Small intestine (tissue), 16 donors: ENCODE measurements at places on chromosomes 7 and 10. TPM values are rescaled to one million over a fixed set of nuclear protein-coding genes. Genes with fewer than 3 reads are reported as not detected.

DNA sequence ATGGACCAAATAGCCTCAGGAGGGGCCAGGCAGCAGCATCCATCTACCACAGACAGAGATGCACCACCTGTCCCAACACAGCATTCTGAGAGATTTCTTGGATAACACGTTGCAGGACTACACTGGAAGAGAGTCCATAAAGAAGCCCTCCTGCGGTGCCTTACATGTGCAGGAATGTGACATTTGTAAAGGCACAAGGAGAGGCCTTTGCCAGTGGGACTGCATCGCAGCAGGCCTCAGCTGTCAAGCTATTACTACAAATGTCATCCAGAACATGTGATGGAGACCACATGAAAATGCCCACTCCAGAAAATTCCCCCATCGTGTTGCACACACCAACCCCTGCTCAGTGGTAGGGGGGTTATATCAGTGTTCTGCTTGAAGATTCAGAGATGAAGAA lies 77.4 kb downstream of the ATXN7L1 start:
- DNase-seq, result no peak

DNA sequence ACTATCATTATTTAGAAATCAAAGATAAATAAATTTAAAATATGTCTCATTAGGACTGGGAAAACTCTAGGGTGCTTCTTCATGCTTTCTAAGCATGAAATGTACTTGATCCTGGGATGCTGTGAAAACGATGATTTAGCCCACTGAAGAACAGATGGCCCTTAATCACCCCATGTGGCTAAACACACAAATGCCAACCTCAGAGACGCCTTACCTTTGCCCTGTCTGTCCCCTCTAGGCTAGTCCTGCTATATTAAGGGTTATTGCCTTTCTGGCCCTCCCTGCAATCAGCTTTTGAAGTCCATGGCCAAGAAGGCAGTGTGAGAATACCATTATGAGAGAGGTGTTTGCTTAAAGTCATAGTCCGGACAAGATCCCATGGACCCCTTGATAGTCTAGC lies 217.2 kb downstream of the TWIST1 start:
- no peak for DNase-seq

- no peak for DNase-seq
Observed at GRCh38 chr7:40937879-40938278, 765.0 kb downstream of the INHBA start.

DNA sequence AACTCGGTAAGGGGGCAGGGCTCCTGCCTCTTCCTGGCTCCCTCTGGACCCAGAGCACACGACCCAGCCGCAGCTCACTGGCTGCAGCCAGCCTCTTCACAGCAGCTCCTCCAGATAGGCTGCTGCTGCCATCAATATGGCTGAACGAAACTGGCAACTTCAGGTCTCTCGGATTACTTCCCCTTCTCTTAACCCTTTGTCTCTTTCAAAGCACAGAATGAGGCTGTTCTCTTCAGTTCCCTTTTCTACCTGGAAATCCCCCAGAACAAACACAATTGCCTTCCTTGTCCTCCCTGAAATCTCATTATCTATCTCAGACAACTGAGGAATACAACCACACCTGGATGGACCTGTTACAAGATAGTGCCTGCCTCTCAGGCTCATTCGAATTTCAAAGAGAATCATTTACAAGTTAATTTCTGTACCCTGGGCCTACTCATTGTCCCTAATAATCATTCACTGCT lies 193.4 kb upstream of the MBL2 start:
- DNase-seq, result no peak

DNA sequence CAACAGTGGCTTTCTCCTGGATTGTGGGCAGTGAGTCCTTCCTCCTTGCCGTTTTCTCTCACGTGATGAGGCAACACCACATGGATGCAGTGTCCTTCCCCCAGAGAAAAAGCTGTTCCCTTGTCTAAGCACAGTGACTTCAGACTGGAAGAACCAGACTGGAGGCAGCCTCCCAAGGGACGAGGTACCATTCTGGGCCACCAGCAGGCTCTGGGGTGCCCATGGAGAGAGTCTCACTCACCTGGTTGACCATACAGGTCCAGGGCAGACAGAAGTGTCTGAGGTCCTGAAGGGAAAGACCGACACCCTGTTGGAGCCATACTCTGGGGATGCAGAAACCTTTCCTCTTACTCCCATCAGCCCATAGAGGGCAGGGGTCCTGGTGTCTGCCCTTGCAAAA lies 69.2 kb upstream of the DOCK1 start:
- DNase-seq, result no peak

DNA sequence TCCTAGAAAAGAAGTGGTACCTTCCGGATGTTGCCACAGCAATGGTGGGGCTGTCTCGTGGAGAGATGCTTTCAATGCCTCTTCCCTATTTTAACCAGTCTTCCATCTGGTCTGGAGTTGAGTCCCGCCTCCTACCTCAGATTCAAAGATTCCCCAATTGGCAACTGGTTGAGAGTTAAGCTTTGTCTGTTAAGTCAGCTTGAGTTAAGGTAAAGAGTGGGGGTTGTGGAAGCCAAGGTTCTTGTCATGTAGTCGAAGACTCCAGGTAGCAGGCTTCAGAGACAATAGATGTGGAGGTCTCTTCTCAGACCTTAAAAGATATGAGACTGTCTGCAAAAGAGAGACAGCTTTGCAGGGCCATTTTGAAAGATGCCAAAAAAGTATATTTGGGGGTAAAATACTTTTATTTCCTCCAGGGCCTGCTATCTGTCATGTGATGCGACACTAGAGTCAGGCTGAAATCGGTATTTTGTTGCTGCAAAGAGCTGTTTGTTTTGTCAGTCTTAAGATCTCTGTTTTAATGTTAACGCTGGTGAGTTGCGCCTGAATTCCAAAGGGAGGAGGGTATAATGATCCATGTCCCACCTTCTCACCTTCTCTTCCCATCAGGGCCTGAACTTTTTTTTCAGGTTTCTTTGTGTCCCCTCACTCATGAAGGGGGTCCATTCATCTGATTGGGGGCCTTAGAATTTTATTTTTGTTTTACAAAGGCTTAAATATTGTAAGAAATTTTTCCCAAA lies 40.4 kb upstream of the SCIN start:
- DNase-seq, result no peak

DNA sequence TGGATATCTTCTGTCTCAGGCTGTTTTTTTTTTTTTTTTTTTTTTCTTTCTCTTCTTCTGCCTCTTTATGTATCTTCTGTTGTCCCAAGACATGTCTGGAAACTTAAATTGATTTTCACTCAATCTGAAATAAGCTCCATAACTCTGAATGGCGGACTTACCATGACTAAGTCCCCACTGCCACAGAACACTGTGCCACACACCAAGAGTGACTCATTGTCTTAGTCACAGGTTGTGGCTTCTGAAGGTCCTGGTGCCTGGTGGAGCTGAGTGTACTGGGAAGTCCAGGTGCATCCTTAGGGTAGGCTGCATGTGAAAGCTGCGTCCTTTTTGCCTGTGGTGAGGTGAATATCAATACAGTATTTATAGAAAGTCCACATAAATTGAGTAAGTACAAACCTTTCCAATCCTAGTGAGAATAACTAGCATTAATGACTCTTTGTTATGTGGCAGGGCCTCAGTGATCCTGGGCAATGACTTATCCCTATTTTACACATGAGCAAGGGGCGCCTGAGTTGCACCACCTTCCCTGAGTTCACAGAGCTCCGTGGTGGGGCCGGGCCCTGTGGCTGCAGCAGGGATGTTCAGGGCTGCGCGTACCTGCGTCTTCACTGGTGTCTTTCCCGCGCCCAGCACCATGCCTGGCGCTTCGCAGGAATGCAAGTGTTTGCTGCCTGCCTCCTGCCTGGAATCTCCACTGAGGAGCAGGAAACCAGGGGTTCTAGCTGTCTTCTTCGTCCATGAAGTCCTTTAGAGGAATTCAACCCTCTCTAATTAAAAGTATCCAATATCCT lies 4.3 kb downstream of the PFKP start:
- peak; percentile 75 for DNase-seq

- no peak for DNase-seq
Observed at GRCh38 chr10:8084799-8085198, 30.3 kb downstream of the GATA3 start.

- peak; percentile 44 for DNase-seq
Observed at GRCh38 chr10:1366322-1366691, 310.1 kb downstream of the WDR37 start.

- no peak for DNase-seq
Observed at GRCh38 chr10:119022846-119023552, 6.5 kb upstream of the NANOS1 start.

- DNase-seq, result peak; percentile 82
Observed at GRCh38 chr7:26081638-26082037, 70.4 kb upstream of the NFE2L3 start.

GRCh38 chr10:52308251-52309031 lies 5.6 kb upstream of the DKK1 start:
- peak; percentile 81 for DNase-seq

The SEMA4G gene
- 61.1 TPM for polyA plus RNA-seq

The HHEX gene
- polyA plus RNA-seq, result 8.4 TPM

The ZNF365 gene
- polyA plus RNA-seq, result 0.21 TPM

The MKX gene
- 0.31 TPM for polyA plus RNA-seq

The HGF gene
- polyA plus RNA-seq, result 1.2 TPM

The PRKCQ gene
- polyA plus RNA-seq, result 1.3 TPM

The GDF10 gene
- not detected for polyA plus RNA-seq
